ENCODE measurements at places on chromosomes 11 and 22. TPM values are rescaled to one million over a fixed set of nuclear protein-coding genes. Genes with fewer than 3 reads are reported as not detected.

DNA sequence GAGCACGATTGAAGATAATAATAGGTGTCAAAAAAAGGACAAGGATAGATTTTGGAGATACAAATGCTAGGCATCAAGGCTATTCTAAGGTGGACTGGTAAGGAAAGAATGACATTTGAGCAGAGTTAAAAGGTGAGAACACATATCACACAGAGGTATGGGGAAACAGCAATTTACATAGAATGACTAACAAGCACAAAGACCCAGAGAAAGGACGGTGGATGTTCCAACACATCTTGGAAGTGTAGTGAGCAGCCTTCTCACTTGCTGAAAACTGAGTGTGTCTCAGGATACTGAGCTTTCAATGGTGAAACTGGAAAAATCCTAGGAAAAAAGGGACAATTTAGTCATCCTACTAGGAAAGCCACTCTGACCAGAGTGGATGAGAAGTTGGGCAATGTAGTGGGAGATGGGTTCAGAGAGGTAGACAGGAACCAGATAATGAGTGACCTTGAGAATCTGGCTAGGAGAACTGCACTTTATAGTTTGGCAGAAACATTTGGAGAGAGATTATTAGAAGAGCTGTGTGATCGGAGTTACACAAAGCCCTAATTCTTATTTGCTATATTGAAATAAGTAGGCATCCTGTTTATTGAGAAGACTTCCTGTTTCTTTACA is 706.0 kb downstream of the KCNA4 start:
- DNase-seq, result no peak
- no peaks in the 10 kb centered on the region for H3K4me1 ChIP-seq
- no peaks in the 10 kb centered on the region for H3K27me3 ChIP-seq
- no peak overlapping the region for H3K4me3 ChIP-seq

Gene PHLDB1
- 5.1 TPM for total RNA-seq

DNA sequence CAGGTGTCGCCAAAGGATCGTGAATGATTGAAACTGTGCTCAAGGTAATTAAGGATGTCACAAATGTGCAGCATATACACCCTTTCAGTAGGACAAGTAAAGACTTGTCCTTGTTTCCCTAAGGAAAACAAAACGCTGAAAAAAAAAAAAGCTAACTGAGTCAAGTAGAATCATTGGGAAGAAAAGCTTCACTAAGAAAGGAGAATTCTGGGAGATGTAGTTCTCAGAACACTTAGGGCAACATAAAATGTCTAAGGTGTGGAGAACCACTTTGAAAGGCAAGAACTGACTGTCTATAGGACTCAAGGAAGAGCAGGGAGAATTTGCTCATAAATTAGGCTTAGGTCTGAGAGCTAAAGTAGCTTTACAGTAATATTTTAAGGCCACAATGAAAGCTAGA is 2.9 kb upstream of the OR5T1 start:
- no peak for DNase-seq
- H3K4me1 ChIP-seq, result no peaks in the 10 kb centered on the region
- no peaks in the 10 kb centered on the region for H3K27me3 ChIP-seq
- no peak overlapping the region for H3K27ac ChIP-seq
- no peaks in the 10 kb centered on the region for H3K36me3 ChIP-seq

DNA sequence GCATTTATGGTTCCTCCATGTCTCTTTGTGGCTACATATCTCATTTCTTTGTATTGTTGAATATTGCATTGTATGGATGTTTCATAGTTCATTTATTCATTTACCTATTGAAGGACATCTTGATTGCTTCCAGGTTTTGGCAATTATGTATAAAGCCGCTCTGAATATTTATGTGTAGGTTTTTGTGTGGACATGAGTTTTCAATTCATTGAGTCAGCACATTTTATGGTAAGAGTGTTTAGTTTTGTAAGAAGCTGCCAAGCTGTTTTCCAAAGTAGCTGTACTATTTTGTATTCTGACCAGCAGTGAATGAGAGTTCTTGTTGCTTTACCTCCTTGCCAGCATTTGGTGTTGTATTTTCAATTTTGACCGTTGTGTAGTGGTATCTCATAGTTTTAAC is 39.2 kb downstream of the KDM2A start:
- no peak overlapping the region for H3K27ac ChIP-seq
- H3K4me1 ChIP-seq, result peaks cover 28% of the 10 kb centered on the region
- DNase-seq, result no peak
- H3K36me3 ChIP-seq, result peaks cover 6% of the 10 kb centered on the region
- H3K27me3 ChIP-seq, result no peaks in the 10 kb centered on the region

- peaks cover 32% of the 10 kb centered on the region for H3K36me3 ChIP-seq
- H3K27me3 ChIP-seq, result no peaks in the 10 kb centered on the region
- H3K27ac ChIP-seq, result no peak overlapping the region
- H3K4me3 ChIP-seq, result no peak overlapping the region
- no peak for DNase-seq
Observed at GRCh38 chr22:41178425-41178975, 26.6 kb upstream of the L3MBTL2 start.

Gene B4GAT1
- 9.5 TPM for total RNA-seq
